ENCODE measurements at places on chromosomes 2 and 18.

GRCh38 chr2:152221839-152222238 is 46.3 kb upstream of the STAM2 start:
- DNase-seq = no peak

DNA sequence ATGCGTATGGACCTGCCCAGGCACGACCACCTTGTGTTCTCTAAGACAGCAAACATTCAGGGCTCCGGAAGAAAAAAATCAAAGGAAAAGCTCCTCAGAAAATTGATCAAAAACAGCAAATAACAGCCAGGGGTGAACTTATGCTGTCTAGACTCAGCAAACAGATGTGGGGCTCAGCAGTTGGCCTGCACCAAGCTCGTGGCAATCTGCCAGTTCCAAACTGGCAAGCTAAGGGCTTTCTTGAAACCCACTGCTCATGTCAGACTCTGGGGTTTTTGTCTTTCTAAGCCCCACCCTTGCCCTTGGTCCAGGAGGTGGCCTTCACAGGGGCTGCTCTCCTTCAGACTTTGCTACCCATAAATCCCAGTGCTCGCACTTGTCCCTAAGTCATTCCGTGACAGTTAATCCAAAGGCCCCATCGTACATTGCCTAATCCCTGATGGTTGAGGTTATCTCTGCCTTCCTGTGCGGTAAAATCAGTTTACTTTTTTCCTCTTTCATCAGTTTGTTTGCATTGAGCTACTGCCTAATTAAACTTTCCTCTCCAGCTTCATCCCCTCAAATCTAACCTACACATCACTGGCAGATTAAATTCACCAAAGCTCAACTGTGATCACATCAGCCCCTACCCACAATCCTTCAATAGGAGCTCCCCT is 408.0 kb downstream of the LRATD1 start:
- DNase-seq = no peak

GRCh38 chr2:64998658-64999061 is 9.5 kb downstream of the SLC1A4 start:
- no peak for DNase-seq

DNA sequence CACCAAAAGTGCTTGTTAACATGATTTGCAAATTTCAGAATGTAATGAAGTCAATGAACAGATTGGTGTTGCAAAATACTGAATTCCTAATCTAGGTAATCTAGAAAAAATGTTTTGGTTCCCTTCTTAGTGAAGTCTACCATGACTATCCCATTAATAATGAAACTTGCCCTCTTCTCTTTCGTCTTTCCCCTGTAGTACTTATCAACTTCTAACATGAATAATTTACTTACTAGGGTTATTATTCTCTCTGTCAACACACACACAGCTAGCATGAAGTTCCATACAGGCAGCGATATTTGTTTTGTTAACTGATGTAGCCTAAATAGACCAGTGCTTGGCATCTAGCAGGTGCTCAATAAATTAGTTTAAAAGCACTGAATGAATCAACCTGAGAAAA is 160.2 kb downstream of the NCK2 start:
- DNase-seq = no peak

GRCh38 chr2:239292959-239293774 is 107.7 kb downstream of the HDAC4 start:
- DNase-seq = no peak

DNA sequence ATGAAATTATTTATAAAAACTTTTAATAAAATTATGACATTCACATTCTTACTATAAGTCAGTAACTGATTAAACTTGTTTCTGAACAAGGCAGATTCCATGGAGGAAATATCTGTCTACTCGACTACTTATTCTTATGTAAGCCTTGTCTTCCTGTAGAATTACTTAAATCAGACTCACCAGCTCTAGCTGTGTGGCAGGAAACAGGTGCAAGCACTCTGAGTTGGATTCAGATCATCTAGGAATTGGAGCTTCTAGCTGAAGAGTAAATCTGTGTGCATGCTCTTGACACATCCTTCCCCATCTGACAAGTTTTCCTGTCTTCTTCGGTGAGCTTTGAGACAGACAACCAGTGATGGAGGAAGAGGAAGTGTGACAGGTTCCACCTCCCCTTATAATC is 284.7 kb downstream of the TRIB2 start:
- DNase-seq = no peak

All from T-helper 2 cell (primary cell).